ENCODE measurements at places on chromosomes 3 and 15.
A peak's percentile ranks its signal among the peaks of the same experiment; 100 is the strongest.

DNA sequence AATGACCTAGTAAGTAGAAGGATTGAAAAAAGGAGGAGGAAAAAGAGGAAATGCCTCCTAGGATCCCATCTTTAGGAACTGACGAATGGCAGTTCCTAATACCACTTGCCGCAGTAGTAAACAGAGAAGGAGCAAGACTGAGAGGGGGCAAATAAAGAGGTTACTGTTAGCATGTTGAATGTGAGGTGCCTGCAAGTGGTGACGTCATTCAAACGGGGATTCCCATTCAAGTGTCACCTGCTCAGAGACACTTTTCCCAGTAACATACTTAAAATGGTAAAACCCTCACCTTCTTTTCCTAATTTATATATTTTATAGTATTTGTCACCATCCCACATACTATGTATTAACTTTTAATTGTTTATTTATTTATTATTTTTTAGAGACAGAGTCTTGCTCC lies 178.9 kb downstream of the IL5RA start:
- no peak for DNase-seq

DNA sequence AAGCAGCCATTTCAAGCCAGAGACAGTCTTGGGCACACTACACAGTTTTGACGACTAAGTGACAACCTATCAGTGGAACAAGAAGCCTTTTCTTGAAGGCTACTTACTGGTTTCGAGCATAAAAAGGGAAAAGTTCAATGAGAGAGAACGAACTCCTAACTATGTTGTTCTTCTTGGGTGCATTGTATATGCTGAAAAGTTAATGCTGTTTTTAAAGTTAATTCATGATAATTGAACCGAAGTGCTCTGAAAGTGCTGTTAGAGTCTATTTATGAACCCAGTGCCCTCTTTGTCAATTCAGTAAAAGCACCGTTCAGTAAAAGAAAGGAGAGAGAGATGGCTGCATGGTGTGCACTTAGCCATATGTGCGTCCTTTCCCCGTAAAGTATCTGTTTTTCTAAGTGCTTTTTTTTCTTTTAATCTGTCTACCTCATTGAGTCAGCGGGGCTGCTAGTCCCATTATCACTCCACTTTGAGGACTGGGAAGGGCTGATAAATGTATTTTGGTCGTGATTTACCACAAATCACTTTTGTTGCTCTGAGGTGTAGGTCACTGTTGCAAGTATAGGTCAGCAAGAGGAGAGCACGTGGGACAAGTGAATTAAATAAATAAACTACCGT lies 380.7 kb upstream of the GOLIM4 start:
- DNase-seq: no peak

GRCh38 chr3:123284399-123285010 lies 82.8 kb downstream of the SEC22A start:
- DNase-seq: no peak

GRCh38 chr15:53786401-53786800 lies 26.9 kb upstream of the WDR72 start:
- no peak for DNase-seq

GRCh38 chr3:21839592-21839991 lies 88.6 kb upstream of the ZNF385D start:
- no peak for DNase-seq

- DNase-seq: no peak
Measured at GRCh38 chr15:51936105-51936478, 35.5 kb downstream of the LEO1 start.

- no peak for DNase-seq
Measured at GRCh38 chr15:46660096-46660842, 1025.4 kb downstream of the SQOR start.

DNA sequence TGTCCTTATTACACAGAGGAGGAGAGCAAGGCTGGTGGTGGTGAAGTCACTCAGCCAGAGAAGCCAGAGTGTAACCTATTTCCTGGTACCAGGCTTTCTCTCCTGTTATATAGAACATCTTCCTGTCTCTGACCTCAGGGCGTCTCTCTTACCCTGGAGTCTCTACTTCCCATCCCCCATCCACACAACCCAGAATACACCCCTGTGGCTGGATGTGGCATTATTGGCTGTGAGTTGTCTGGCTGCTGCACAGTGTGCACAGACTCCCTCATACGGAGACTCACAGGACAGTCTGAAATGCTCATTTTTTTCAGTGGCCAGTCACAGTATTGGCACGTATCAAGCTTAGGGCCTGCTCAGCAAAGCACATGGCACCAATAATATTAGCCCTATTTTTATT lies 8.6 kb downstream of the PODXL2 start:
- DNase-seq: no peak

DNA sequence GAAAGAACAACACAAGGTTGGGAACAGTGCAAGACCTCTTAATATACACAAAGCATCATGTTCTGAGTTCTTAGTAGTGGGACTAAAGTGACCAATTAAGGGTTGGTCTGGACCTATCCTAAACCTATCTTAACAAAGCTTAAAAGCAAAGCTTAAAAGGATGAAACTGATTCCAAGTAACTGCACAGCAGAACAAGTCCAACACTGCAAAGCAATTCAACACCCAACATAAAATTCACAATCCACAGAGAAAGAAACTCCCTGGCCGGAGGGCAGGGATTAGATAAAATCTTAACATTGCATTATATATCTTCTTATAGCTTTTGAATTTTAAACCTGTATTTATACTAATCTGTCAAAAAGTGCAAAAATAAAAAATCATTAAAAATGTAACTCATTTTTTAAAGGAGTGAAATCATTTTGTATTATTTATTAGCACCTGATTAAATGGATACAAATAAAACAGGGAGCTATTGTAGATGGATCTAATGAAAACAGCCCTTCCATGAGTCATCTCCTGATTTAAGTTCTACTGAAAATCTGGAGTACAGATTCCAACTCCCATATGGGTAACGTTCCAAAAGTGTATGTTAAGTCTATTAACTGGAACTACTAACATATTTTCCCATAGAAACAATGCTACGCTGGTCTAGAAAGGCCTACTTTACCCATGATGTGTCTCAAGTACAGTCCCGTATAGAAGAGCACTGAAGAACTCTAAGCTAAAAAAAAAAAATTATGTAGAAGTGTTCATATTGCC lies 34.9 kb downstream of the PIK3R4 start:
- DNase-seq: no peak

DNA sequence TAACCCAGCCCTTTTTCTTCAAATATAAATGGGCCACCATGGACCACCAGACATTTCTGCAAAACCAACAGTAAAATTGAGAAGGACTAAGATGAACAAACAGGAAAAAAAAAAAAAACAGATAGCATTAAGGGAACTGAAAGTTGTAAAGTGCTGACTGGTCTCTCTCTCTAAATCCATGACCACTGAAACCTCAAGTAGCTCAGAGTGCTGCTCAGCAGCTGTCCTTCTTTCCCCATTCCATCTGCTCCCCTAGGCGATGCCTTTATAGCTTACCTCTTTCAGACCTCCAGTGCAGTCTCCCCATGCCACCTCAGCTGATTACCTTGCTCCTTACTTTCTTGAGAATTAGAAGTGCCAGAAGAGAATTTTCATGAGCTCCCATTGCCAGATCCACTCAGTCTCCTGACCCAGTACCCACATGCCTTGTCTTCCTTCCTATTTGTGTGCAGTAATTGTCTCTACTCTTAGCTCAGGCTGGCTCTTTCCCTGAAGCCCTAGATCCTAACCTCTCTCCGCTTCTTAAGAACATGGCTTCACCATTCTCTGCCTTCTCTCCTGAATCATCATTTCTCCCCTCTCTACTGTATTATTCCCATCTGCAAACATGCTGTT lies 23.9 kb upstream of the XIRP1 start:
- peak; percentile 31 for DNase-seq

GRCh38 chr3:47761046-47761445 lies 20.6 kb downstream of the SMARCC1 start:
- DNase-seq: no peak

DNA sequence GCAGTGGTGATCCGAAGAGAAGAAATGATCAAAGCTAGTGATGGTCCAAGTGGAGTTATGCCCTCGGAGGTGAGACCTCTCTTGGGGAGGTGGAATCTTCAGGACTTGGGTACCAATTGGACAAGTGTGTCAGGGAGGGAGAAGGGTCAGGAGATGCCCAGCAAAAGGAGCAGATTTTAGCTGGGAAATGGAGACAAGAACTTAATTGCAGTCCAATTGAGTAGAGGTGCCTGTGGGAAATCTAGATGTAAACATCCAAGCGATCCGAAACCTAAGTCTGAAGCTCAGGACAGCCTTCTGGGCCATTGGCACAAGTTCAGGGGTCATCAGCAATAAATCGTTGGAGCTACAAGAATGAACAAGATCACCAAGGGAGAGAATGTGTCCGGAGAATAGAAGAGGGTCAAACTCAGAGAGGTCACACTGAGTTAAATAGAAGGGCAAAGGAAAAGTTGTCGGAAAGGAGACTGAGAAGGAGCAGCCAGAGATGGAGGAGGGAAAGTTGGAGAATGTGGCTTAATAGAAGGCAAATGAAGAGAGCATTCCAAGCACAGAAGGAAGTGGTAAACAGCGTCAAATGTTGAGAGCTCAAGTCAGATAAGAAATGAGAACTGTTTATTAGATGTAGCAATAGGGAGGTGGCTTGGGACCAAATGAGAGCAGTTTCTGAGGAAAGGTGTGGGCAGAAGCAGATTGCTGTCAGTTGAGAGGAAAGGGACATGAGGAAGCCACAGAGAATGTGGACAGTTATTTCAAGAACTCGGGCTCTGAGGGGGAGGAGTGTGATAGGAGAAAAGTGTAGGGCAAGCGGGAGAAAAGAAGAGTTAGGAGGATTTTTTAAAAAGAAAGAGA lies 64.2 kb upstream of the FNDC3B start:
- no peak for DNase-seq

DNA sequence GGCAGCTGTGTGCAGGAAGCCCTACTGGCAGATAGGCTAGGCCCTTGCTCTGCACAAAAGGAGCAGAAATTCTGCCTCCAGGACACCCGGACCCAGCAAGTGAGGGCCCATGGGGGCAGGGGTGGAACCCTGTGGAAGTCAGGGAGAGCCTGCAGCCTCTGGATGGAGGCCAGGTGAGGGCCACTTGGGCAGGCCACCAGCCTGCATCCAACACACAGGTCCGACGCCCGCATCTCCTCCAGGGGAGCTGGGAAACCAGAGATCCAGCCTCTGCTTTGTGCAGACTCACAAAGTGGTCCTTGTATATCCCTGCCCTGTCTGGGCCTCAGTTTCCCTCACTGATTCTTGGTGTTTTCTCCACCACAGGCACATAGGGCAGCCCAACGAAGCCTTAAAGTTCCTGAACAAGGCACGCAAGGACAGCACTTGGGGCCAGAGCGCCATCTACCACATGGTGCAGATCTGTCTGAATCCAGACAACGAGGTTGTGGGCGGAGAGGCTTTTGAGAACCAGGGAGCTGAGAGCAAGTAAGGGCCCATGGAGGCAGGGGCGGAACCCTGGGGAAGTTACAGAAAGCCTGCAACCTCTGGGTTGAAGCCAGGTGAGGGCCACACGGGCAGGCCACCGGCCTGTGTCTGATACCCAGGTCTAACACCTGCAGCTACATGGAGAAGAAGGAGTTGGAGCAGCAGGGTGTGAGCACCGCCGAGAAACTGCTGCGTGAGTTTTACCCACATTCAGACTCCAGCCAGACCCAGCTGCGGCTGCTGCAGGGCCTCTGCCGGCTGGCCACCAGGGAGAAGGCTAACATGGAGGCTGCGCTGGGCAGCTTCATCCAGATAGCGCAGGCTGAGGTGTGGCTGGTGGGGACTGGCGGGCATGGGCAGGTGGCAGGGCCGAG lies 16.6 kb downstream of the CSRNP1 start:
- no peak for DNase-seq

- DNase-seq: no peak
Measured at GRCh38 chr3:4752201-4753072, 226.8 kb upstream of the BHLHE40 start.

GRCh38 chr3:129195731-129196256 lies 12.1 kb upstream of the CNBP start:
- no peak for DNase-seq

DNA sequence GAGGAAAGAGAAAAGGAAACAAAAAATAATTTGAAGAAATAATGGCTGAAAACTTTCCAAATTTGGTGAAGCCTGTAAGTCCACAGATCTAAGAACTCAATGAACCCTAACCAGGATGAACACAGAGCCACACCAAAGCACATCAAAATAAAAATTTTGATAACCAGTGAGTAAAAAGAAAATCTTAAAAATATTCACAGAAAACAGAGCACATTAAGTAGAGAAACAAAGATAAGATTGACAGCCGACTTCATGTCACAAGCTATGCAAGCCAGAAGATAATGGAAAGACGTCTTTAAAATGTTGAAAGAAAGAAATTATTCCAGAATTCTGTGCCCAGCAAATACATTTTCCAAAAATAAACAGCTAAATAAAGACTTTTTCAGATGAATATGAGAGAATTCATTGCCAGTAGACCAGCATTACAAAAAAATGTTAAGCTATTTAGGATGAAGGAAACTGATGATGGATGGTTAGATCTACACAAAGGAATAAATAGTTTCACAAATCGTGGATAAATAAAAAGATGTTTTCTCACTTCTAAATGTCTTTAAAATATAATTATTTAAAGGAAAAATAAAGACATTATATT lies 140.2 kb upstream of the SKOR1 start:
- no peak for DNase-seq

DNA sequence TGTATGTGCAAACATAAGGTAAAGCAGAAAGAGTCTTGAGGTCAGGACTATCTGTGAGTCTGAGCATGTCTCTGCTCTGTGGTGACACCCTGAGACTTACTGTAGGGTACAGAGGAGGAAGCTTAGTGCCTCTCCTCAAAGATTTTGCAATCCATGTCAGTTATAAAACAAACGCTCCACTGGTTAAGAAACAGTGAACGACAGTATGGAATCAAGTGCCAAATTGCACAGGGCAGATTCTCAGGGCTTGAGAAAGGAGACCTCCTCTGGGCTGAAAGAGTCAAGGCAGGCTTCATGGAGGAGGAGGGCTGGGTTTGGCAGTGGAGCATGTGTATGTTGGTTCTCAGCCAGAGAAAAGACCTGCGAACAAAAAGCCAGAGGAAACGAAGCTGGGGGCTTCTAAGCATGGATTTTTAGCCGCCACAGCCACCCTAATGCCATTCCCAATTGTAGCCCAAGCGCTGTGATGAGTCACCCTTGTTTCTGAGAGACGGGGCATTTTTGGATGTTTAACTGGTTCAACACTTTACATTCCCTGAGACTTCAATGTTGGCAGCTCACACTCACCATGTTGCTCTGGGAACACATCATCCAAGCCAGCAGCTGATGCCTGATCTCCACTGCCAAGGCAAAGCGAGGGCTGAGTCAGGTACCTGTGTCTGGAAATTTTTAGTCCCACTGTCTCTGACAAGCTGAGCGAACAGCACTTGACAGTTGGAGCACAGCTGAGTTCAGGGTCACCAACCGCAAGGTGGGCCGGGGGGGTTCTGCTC lies 3.4 kb upstream of the DGKG start:
- DNase-seq: no peak

- DNase-seq: no peak
Measured at GRCh38 chr15:33374226-33374914, 63.6 kb downstream of the RYR3 start.
